Activated effector memory CD4-positive, alpha-beta T cell treated with anti-CD3 and anti-CD28 coated beads, Interleukin-2, amount 50 U/mL, for 16 hours (primary cell): ENCODE measurements at places on chromosomes 1 and 21.

GRCh38 chr1:231138236-231138635, 23.6 kb upstream of the TRIM67 start:
- no peak for DNase-seq

GRCh38 chr1:43548285-43549271, 17.9 kb downstream of the PTPRF start:
- no peak for DNase-seq

- no peak for DNase-seq
Measured at GRCh38 chr1:200905411-200906052, 10.8 kb downstream of the INAVA start.

- DNase-seq = no peak
Measured at GRCh38 chr1:57295326-57295725, 128.5 kb downstream of the DAB1 start.

- no peak for DNase-seq
Measured at GRCh38 chr1:104629589-104629988, 879.9 kb downstream of the AMY1C start.

DNA sequence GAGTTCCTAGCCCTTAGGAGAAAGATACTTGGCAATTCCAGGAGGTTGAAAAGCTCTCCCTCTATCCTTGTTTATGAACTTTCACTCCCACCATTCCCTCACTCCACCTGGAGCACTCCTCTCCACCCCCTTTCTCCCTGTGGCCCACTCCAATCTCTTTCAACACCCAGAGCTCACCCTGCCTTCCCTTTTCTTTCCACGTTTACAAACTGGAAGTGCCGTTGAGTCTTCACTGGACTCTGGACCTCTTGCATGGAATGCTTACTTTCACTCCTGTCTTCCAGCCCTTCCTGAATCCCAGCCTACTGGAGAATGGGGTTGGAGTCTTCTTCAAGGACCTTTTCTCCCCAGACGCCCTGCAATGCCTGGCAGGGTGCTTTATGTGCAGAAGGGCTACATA, 198.5 kb downstream of the RHOU start:
- DNase-seq = no peak

DNA sequence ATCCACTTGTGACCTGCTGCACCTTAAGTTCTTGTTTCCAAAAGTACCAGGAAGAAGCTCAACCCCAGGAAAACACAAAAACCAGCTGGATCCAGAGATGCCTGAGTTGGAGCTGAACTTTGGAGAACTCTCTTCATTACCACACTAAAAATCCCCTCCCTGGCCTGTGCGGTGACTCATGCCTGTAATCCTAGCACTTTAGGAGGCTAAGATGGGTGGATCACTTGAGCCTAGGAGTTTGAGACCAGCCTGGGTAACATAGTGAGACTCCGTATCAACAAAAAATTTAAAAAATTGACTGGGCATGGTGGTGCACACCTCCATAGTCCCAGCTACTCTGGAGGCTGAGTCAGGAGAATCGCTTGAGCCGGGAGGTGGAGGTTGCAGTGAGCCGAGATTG, 6.2 kb downstream of the MAP1LC3C start:
- no peak for DNase-seq

DNA sequence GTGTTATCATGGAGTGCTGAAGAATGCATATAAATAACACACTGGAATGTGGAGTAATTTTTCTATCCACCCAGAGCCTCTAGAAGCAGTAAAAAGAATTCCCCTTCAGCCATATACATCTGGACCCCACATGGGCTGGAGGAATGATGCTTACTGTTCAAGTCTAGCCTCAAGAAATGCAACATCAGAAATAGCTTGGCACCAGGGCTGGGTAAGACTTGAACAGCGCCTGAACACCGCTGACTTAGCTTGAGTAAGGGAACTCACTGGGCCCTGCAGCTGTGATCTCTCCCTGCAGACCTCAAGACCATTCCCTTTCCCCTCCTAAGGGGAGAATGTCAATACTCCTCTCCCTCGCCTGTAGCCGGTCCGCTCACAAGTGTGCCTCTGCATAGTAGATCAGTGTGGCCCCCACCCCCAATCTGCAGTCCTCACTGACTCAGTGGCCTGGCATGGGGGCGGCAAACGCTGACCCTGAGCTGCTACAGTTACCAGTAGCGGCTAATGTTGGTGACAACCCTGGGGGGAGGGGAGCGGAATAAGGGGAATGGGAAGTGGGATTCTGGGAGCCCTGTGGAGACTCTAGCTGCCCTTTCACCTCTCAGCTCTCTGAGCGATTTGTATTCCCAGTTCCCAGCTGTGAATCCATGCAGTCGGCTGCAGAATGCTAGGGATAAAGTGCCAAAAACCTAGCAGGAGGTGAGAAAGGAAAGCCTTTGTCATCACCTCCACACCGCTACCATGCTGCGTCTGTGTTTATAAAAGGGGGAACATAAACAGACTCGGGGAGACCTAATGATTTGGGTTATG, 483.9 kb downstream of the DISC1 start:
- no peak for DNase-seq

DNA sequence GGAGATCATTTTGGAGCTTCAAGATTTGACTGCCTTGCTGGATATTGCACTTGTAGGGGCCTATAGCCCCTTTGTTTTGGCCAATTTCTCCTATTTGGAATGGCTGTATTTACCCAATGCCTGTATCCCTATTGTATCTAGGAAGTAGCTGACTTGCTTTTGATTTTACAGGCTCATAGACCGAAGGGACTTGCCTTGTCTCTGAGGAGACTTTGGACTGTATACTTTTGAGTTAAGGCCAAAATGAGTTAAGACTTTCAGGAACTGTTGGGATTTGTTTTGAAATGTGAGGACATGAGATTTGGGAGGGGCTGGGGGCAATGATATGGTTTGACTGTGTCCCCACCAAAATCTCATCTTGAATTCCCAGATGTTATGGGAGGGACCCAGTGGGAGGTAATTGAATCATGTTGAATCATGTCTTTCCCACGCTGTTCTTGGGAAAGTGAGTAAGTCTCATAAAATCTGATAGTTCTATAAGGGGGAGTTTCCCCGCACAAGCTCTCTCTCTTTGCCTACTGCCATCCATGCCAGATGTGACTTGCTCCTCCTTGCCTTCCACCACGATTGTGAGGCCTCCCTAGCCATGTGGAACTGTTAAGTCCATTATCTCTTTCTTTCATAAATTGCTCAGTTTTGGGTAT, 276.1 kb downstream of the LMX1A start:
- no peak for DNase-seq

DNA sequence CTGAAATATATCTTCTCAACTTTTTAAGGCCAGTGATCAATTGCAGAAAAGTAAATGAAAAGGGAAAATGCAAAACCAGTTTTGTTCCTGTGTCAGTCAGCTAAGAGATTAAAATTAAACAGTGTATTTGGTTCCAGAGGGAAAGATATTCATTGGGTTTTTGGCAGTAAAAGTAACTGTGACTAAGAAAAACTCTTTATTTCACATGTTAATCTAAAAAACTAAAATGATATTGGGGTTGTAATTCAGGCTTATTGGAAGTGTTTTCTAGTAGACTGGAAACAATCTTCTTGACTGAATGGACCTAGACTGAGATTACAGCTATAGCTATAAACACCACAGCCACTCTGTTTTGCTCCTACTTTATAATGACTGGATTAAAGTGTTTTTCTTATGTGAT, 413.9 kb downstream of the ADGRL2 start:
- no peak for DNase-seq

DNA sequence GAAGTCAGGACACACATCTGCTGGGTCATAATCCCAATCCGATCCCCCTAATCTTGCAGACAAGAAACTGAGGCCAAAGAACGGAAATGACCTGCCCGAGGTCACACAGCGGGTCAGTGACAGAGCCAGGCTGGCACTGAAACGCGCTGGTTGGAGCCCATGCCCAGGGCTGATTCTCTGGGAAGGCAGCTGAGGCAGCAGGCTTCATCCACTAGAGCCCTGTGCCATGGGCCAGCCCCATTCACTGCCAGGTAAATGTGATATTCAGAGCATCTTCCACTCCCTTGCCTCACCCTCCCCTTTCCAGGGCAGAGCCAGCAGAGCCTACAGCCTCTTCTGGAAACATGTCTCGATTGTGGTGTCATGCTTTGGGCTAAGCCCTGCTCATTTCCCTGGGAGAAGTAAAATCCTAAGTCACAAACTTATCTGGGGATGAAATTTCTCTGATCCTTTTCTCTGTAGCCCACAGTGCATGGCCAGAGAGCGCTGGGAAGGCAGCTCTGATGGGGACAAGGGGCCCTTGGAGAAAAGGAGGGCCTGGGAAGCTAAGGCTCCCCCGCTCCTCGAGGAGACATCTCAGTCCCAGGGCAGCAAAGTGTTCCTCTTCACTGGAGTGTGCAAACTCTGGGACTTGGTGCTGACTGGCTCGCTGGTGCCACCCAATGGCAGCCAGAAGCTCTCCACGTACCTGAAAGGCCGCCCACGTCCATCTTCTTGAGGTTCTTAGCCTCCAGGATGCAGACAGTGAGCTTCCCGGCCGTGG, 110.4 kb downstream of the SYT2 start:
- DNase-seq = no peak

GRCh38 chr1:246434335-246434734, 72.7 kb downstream of the SMYD3 start:
- no peak for DNase-seq

DNA sequence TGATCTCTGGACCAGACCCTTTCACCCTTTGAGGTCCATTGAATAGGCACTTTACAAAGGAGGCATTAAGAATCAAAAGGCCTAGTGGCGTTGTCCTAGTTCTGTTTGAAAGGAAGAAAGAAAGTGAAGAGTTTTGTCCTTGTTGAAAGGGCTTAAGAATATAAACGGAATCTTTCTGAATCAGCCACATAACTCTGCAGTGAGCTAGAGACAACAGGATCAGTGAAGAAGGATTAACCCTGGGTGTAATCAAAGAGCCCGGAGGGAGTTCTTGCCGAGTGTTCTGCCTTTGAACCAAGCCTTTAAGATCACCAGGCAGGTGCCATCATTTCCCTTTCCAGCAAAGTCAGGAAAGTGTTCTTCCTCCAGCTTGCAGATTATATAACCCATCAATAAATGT, 54.8 kb upstream of the CNTN2 start:
- no peak for DNase-seq

DNA sequence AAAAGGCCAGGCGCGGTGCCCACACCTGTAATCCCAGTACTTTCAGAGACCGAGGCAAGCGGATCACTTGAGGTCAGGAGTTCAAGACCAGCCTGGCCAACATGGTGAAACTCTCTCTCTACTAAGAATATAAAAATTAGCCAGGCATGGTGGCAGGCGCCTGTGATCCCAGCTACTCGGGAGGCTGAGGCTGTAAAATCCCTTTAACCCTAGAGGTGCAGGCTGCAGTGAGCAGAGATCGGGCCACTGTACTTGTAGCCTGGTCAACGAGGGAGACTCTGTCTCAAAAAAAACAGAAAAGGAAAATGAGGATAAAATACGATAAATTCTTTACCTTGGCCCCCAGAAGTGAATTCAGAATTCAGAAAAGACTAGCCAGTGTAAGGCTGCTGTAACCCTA, 1.6 kb downstream of the TMEM50B start:
- no peak for DNase-seq

GRCh38 chr21:28828021-28828420, 164.7 kb downstream of the LTN1 start:
- no peak for DNase-seq

- DNase-seq = no peak
Measured at GRCh38 chr1:244162786-244163530, 111.9 kb downstream of the ZBTB18 start.

- no peak for DNase-seq
Measured at GRCh38 chr1:235942625-235942934, 75.9 kb upstream of the LYST start.

DNA sequence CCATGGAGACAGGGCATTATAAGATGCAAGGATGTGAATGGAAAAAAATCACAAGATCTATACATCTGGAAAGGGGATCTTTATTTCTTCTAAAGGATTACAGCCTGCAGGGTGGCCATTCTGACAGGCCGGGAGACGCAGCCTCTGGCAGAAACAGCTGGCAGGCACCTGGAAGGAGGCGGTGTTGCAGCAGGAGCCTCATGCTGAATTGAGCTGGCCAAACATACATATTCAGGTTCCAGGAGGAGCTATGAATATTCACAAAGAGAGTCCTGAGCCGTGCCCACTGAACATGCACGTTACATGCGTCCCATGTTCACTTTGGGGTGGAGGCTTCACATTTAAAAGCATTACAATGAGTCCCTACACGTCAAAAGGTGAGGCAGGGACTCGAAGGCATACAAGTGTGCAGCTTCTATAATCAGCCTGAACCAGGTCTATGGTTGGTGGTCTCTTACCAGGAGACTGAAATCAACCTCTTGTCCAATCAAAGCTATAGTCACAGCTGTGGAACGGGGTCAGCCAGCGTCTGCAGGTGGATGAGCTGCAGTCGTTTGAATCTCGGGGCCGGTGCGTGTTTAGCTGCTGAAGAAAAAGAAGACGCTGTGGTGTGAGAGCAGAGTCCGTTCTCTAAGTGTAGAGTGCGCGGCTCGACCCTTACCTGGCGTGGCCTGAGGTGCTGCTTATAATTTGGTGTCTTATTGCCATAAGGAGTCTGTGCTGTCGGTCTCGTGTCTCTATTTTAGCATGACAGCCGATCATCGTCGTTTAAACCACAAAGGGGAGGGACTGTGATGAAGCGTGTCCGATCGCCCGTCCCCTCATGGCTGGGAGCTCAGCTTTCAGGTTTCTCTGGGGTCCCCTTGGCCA, 183.0 kb downstream of the ETS2 start:
- no peak for DNase-seq

- peak; percentile 33 for DNase-seq
Measured at GRCh38 chr1:40930174-40930964, 49.1 kb upstream of the CTPS1 start.

DNA sequence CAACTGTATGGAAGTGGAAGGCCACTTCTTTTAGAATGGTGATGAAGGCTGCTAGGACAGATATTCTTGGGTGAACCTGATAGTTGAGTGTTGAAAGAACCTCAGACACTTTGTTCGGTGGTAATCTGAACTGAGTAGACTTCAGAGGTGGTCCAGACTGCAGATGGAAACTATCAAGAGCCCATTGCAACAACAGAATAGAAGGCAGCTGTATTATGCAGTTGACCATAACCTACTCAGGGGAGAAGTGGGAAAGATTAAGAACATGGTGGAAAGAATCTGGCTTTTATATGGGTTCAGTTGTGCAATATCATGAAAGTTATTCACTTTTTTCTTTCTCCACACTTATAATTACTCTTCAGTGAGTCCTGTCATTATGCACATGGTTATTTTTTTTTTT, 194.0 kb downstream of the KCNK2 start:
- DNase-seq = no peak

GRCh38 chr1:86487131-86487810, 18.5 kb downstream of the CLCA1 start:
- no peak for DNase-seq

- DNase-seq = no peak
Measured at GRCh38 chr1:117032681-117033539, 27.2 kb upstream of the TTF2 start.

GRCh38 chr1:160226623-160227022, 21.4 kb downstream of the PEA15 start:
- no peak for DNase-seq

DNA sequence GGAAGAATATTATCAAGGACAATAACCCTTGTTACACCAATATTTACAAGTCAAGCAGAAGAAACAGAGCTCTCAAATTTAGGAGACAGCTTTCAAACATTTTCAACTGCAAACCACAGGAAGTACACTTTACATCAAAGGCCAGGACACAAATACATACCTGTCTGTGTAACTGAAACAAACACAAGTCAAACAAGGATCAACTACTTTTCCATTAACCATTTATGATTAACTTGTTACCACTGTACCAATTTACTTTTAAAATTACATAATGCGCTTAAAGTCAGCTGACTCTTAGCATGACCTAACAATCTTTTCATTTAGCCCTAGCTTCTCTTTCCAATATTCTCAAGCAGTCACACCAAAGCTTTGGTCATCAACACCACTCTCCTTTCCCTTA, 43.5 kb downstream of the TRIM33 start:
- no peak for DNase-seq

- DNase-seq = no peak
Measured at GRCh38 chr1:167423684-167424619, 94.4 kb downstream of the CD247 start.
